NCI-H1105 (cell line): ENCODE measurements at places on chromosomes 3 and 15.

DNA sequence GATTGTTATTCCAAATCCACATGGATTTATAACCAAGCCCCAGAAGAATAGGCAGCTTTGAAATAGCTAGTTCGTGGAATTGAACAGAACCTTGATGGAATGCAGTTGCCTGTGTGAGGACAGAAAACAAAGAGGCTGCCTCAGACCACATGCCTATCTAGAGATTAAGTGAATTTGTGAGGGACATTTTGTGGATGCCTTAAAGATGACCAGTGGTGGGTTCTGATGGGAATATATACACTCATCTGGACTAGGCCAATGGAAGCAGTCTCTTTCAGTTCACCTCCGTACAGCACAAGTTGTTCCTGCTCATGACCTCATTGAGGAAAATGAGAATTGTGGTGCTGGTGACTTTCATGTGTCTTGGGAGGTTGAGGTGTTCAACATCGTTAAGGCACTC lies 63.2 kb upstream of the PYDC2 start:
- no peak for DNase-seq

GRCh38 chr15:68601206-68602197 lies 22.7 kb downstream of the CORO2B start:
- no peak for DNase-seq

DNA sequence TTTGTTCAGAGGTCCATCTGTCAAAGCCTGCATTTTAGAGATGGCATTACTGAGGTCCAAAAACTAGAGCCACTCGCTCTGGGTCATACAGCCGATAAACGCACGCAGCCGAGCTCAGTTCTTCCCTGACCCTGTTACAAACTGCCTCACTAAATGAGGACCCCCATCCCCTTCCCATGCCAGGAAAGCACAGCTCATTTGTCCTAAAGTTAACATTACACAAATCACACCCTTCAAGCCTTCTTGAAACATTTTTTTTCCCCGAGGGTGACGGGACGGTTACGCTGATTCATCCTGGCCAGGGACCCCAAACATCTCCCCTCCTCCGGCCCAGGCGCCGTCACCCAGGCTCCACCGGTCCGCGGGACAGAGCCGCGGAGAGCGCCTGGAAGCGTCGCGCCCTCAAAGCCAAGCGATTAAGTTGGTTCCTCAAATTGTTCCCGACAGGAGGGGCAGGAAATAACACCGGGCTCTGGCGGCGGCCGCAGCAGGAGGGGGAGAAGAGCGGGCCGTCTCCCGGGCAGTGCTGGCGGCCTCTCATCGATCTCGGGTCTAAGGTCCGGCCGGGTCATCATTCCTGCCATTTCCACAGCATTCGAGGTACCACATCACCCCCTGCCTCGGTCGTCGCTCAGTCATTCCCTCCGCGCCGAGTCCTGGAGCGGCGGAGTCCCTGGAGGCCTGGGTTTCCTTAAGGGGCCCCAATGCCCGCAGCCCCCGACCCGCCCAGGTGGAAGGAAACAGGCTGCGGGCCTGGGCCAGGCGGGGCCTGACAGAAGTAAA lies 619 bp upstream of the CMTM8 start:
- DNase-seq, result no peak

GRCh38 chr15:86199467-86200145 lies 119.9 kb downstream of the AGBL1 start:
- no peak for DNase-seq

DNA sequence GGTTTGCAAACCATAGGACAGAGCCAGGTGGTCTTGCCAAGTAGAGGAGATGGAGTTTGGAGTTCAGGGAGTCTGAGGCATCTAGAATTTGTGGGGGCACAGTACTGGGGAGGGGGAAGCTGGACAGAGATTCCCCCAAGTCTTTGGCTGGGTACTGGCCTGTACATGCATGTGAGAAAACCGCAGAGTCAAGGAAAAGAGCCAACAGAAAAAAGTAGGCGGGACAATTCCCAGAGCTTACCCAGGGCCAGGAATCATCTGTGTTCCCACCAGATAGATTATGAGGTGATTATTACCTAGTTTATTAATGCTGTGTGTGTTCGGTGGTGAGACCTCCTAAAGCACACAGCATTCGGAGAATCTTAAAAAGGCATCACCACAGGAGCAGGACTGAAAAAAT lies 11.3 kb downstream of the LYSMD4 start:
- no peak for DNase-seq

DNA sequence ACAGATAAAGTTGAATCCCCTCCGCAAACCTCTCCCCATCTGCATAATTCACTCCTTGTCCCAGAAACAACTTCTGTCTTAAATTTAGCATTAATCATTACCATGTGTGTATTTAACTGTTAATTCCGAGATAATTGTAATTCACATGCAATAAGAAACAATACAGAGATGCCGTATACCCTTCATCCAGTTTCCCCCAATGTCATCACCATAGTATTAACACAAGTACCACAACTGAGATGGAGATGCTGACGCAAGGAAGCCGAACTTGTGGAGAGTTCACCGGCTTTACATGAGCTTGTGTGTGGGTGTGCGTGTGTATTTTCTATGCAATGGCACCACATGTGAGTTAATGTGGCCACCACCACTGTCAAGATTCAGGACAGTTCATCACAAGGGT lies 39.6 kb upstream of the SEC13 start:
- no peak for DNase-seq

GRCh38 chr15:59438625-59439290 lies 772 bp downstream of the FAM81A start:
- no peak for DNase-seq

DNA sequence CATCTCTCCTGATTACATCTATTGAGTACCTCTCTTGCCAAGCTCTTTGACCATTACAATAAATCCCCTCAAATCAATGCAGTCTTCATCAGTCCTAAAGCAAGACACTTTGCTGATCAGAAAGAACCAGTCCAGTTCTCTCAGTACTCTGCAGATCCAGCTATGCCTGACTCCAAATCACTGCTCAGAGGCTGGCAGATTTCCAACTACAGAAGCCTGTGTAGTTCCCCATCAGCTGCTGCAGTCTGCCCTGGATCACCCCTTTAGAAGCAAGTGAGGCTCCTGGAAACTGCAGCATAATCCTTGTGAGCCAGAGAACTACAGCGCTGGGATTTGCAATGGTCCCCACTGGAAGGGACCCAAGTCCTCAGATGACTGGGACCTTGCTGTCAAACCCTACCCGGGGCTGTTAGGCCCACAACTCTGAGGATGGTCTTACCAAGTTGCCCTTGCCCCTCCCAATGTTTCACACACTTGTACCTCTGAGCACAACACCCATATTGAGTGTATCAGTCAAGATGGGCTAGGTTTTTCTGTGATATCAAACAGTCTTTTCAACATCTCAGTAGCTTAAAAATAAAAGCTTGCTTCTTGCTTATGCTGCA lies 81.9 kb upstream of the TOPAZ1 start:
- DNase-seq, result no peak

DNA sequence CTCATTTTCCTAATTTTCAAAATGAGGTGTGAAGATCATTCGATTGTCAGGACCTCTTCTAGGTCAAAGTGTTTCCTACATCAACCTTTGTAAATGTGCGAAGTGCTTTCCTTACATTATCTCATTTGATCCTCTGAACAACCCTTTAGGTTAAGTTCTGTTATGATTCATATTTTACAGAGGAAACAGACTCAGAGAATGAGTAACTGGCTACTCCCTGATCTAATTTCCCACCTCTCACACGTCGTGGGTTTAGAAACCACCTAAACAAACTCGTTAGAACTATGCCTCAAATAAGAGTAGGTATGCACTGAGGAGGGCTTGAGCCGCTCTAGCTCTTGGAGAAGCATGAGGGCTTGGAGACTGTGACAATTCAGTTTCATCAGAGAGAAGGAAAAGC lies 148.6 kb downstream of the CD47 start:
- no peak for DNase-seq

- no peak for DNase-seq
These were observed 34.0 kb downstream of the XXYLT1 start for GRCh38 chr3:195236801-195237570.

DNA sequence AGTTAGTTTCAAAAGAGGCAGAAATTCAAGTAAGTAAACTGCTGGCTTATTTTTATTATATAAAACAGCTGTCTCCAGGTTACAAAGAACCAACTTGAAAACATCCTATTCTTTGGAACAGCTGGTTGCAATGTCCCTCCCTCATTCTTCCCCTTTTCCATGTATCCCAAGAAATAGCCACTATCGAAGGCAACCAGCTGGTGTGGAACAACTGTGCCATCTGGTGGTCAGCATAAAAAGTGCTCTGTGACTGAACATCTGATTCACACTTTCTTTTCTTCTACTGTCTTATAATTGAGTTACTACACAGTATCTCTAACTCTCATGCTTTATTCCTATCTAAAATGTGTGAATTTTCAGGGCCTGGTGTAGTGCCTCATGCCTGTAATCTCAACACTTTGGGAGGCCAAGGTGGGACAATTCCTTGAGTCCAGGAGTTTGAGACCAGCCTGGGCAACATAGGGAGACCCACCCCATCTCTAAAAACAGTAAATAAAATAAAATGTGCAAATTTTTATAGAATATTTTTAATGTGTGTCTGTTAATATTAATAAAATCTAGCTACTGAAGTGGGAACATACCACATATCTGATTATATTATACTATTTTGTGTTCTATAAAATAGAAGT lies 9.6 kb downstream of the OSBPL11 start:
- peak; percentile 73 for DNase-seq

- DNase-seq, result no peak
These were observed 413.6 kb downstream of the ROBO1 start for GRCh38 chr3:79354179-79354688.
